ENCODE measurements at places on chromosomes 7 and 10.

GRCh38 chr7:96299496-96299895 is 22.4 kb downstream of the SLC25A13 start:
- DNase-seq = no peak

GRCh38 chr10:70193391-70193844 is 23.1 kb upstream of the SAR1A start:
- no peak for DNase-seq

- no peak for DNase-seq
Measured at GRCh38 chr10:109932391-109932790, 9.1 kb upstream of the XPNPEP1 start.

- no peak for DNase-seq
Measured at GRCh38 chr10:49282306-49282705, 16.7 kb upstream of the C10orf71 start.

GRCh38 chr10:122164023-122164601 is 107.0 kb upstream of the BTBD16 start:
- no peak for DNase-seq

- no peak for DNase-seq
Measured at GRCh38 chr10:75679536-75679935, 248.1 kb downstream of the LRMDA start.

- DNase-seq = no peak
Measured at GRCh38 chr7:116706668-116707126, 34.7 kb downstream of the MET start.

Data from stimulated activated CD8-positive, alpha-beta memory T cell treated with anti-CD3 and anti-CD28 coated beads, Interleukin-4, amount 100 ng/mL, for 24 hours (primary cell).